ENCODE measurements at places on chromosomes 16 and 17. TPM values are rescaled to one million over a fixed set of nuclear protein-coding genes. Genes with fewer than 3 reads are reported as not detected.

Gene MILR1
- 6.2 TPM for polyA plus RNA-seq

- DNase-seq, result no peak
Observed at GRCh38 chr16:20049831-20050230, 23.9 kb downstream of the GPR139 start.

DNA sequence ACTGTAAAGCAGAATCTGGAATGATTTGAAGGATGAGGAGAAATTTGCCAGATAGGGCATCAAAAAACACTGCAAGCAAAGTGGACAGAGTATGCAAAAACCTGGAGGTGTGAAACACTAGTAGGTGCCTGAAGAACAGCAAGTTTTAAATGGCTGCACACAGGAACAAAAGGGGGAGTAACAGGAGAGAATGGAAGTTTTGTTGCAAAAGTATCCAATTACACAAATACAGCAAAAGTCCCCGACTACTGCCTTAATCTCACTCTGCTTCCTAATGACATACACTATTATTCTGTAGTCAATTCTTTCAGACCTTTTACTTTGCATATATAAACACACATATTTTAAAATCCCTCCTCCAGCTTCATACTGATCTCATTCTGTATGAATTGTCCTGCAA lies 1.5 kb downstream of the HEATR6 start:
- DNase-seq, result no peak

GRCh38 chr16:30046178-30046577 lies 15.1 kb upstream of the TLCD3B start:
- DNase-seq, result no peak

- no peak for DNase-seq
Observed at GRCh38 chr17:8861495-8862181, 5.8 kb downstream of the PIK3R6 start.

DNA sequence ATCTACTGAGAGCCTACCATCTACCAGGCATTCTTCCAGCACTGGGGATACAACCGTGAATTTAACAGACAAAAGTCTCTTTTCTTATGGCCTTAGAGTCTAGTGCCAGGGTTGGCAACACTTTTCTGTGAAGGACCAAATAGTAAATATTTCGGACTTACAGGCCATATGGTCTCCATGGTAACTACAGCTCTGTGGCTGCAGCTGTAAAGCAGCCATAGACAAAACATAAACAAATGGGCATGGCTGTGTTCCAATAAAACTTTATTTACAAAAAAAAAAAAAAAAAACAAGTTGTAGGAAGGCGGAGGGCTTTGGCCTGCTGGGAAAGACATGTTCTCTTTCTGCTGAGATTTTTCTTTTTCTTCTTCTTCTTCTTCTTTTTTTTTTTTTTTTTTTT lies 98.7 kb downstream of the ABCC12 start:
- DNase-seq, result no peak

DNA sequence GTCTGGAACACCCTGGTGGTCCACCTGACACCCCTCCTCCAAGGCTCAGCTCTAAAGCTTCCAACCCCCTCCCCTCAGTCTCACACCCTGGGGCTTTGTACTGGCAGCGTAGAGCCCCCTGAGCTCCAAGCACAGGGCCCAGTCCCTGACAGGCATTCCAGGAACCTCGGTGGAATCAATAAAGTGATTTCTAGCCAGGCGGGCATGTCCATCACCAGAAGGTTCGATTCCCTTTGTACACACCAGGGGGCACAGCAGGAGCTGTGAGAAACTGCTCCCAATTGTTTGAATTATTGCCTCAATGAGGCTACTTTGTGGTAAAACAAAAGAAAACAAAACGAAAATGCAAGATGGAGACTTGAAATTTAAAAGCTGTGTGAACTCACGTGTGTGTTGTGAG lies 51.8 kb downstream of the SMPD3 start:
- no peak for DNase-seq

All from large intestine (tissue), 12 donors.